ENCODE measurements at places on chromosomes 5 and 9.

DNA sequence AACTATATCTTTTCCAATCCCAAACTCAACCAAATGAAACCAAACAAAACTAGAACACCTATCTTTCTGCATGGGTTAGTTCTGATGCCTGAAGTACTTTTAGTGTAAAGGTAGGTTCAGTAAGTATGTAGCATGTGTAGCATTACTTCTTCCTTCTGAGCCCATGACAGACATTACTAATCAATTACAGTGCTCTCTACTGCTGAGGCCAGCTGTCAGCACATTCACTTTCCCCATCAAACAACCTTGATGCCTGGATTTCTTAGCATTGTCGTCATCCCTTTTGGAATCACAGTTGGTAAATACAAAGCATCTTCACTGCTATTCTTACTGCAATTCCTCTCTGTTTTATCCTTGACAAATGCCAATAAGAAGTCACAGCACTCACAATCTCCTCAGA, 103.2 kb downstream of the PTTG1 start:
- DNase-seq: no peak

DNA sequence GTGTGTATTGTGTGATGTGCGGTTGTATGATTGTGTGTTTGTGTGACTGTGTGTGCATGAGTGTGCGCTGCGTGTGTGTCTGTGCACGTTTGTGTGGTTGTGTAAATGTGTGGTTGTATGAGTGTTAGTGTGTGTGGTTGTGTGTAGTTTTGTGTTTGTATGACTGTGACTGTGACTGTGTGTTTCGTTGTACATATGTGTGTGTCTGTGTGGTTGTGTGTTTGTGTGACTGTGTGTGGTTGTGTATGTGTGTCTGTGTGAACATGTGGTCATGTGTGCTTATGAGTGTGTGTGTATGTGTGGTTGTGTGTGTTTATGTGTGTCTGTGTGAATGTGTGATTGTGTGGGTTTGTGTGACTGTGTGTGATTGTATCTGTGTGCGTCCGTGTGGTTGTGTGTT, 197.8 kb downstream of the TTLL11 start:
- no peak for DNase-seq

DNA sequence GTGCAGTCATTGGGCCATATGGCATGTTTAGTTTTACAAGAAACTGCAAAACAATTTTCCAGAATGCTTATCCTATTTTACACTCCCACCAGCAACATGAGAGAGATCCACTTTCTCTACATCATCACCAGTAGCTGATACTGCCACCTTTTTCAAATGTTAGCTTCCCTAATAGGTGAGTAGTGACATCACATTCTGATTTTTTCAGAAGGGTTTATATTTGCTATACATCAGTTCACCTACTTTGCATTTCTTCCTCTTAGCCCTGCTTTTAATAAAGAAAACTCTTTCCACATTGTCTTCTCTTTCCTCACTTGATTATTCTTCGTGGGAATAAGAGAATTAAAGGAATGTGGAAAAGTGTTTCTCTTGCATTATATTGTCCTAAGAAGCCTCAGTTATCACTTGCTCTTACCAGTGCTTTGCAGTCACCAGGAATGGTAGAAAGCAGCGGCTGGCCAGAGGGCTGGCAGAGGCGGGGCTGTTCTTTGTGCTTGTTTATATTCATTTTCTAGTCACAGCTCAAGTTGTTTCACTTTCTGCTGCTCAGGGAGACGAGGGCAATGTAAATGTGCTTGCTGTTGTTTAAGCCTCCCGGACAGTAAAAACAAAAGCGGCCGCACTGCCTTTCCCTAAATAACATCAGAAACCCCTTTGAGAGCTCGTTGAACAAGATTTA, 164.8 kb downstream of the HSD17B3 start:
- no peak for DNase-seq

- no peak for DNase-seq
These were observed 1.1 kb downstream of the FAXDC2 start for GRCh38 chr5:154849264-154849785.

- DNase-seq: no peak
These were observed 31.7 kb downstream of the HSD17B3 start for GRCh38 chr9:96270236-96270744.

DNA sequence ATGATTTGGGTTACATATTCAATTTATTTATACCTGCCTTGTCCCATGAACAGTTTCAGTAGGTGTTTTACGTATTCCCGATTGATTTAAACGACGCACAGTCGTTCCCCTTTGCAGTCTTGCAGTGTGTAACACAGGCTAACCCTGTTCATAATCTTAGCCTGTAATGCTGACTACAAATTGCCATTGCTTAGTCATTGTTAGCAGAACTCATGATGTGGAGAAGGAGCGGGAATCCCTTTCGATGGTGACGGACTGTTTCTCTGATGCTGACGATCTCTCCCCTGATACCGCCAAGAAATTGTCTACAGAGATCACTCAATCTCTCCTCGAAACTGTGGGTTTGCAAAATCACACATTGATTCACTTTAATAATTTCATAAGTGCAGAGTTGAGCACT, 93.2 kb downstream of the MRPL36 start:
- no peak for DNase-seq

- DNase-seq: no peak
These were observed 30.8 kb downstream of the ALDH1A1 start for GRCh38 chr9:72921888-72922654.

GRCh38 chr9:86947146-86948073, at the start of gene GAS1:
GAS1 (minus strand) TSS chr9:86947506; CDS start chr9:86946779, 727 bp downstream.
- DNase-seq: peak; percentile 90

- no peak for DNase-seq
These were observed 54.4 kb downstream of the FBXW11 start for GRCh38 chr5:171952021-171952420.

DNA sequence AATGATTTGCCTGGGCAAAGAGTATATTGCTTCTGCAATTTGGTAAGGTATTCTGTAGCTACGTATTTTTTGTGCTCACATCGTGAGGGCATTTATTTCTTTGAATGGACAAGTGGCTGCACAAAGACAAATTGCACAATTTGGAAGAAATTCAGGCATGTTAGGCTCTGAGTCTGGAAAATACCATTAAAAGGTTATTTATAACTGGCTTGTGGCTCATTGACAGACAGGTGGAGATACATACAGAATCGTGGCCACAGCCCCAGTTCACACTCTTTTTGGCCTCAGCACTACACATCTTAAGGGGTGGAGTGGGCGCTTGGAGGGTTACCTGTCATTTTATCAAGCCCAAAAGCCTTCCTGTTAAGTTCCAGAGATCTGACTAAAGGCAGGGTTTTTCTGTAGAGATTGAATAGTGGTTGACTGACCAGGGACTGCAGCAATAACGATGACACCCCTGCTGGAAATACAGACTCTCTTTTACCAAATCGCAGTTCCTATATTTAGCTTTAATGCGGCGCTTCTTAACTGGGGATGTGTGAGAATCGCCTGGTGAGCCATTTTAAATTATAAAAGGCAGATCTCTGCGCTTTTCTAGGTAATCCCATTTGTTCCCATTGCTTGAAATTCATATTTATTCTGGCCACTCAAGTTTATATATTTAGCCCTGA, 14.7 kb downstream of the MAN2A1 start:
- DNase-seq: no peak

GRCh38 chr5:64505769-64506566, at the start of gene RGS7BP:
RGS7BP (plus strand) TSS chr5:64506015; CDS start chr5:64506625, 610 bp downstream.
- DNase-seq: peak; percentile 5

DNA sequence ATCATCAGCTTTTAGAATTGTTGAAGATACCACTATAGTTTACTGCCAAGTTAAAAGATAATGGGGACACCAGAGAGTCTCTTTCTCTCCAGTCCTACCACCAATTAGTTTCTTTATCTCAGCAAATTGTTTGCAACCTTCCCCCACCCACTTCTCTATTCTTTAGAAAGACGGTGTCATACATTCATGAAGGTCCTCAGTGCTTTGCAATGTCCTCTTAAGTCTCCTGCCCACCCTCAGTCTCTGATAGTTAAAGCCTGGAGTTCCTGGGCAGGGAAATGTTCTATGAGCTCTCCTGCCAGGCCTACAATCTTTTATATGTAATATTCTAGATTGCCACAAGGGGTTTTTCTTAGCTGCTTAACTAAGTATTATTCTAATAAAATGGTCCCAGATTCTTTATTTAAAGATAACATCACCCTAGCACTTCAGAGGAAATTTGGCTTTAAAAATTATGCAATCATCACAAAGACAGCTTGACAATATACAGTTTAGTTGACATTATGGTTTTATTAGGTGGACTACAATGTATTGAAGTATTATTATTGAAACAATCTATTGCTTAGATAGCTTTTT, 509.2 kb downstream of the CSNK1G3 start:
- DNase-seq: no peak

GRCh38 chr9:126156898-126157297, 169.7 kb upstream of the MVB12B start:
- DNase-seq: no peak

DNA sequence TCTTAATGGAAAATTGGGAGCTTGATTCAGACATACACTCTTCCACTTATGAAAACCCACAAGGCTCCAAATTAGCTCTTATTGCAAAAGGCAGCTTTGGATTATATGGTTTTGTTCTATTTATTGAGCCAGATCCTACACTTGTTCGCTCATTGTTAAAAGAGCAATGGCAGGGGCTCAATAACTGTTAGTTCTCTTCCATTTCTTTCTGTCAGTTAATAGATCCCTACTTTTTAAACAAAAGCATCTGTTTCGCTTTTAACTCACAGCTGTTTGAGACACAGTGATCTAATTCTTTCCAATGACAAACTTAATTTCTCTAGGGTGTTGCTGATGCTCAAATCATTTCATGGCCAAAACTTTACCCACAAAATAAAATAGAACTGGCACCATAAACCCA, 11.7 kb downstream of the C5 start:
- DNase-seq: no peak

- no peak for DNase-seq
These were observed 37.7 kb downstream of the IPO11 start for GRCh38 chr5:62450259-62450658.

GRCh38 chr5:42241636-42242035, 181.6 kb upstream of the GHR start:
- DNase-seq: no peak

- DNase-seq: no peak
These were observed 6.3 kb upstream of the SLC25A48 start for GRCh38 chr5:135827965-135828781.

DNA sequence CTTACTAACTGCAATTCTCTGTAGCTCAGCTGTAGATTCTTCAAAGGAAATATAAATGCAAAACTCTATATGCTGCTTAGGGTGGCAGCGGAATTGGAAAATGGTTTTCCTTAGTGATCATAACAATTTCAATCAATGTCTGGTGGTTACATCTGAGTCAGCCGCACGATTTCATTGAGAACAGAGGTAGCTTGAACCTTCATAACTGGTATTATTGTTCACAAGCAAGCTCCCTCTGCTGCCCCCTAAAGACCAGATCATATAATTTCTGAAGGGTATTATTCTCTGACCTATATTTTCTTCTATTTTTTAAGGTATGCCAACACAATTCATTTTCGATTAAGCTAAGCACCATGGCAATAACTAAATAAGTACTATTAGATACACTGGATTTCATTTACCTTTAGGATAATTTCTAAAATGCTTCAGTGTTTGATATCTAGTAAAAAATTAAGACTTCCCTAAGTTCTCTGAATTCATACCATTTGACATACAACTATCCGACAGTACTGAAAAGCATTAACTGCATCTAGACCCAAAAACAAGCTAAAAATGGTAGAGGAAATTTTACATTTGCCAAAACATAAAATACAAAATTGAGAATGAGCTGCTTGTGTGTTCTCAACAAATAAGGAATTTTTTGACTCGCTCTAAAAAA, 181.1 kb upstream of the SPEF2 start:
- peak; percentile 42 for DNase-seq

DNA sequence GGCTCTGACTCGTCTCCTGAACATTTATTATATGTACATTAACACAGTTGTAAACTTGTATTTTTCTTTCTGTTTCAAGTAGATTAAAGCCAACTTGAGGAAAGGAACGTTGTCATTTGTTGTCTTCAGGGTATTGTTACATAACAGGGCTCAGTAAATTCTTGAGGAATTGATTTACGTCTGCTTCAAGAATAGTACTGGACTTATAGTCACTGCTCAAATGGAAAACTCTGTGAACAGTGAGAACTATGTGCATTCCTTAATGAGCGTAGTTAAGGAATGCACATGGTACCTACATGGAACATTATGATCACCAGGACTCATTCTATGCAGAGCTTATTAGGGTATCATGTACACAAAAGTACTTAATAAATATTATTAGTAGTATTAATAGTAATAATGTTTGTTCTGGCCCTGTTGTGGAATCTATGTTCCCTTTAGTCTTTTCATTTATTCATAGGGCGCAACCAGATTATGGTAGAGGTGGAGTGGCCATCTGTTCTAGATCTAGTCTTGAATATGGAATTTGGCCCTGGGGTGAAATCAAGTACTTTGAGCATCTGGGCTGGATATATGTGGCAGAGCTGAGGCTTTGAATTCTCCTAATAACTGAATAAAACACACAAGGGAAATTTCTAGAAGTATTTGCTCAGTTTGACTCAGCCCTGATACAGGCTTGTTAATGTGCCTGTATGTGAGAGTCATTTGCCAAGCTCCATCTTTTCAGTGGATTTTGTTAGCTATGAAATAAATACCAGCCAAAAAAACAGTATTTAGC, 108.6 kb upstream of the SH3GL2 start:
- no peak for DNase-seq

DNA sequence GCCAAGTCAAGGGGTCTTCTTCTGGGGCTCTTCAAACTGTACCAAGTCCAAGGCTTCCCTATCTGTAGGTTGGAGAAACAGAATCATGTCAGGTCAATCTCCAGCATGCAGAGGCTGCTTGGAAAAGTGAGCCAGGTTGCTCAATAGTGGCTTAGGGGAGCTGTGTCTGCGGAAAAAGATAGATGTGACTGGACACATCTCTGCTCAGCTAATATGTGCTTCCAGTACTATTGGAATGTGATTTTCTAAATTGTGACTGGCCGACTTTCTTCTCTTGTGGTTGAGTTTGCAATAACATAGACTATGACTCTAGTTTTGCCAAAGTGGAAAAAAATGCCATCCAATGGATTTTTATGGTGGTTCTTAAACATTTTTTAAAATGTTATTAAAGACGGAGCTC, 136.7 kb downstream of the BOD1 start:
- DNase-seq: no peak

- DNase-seq: no peak
These were observed 131.0 kb upstream of the SPRY4 start for GRCh38 chr5:142455856-142456255.

DNA sequence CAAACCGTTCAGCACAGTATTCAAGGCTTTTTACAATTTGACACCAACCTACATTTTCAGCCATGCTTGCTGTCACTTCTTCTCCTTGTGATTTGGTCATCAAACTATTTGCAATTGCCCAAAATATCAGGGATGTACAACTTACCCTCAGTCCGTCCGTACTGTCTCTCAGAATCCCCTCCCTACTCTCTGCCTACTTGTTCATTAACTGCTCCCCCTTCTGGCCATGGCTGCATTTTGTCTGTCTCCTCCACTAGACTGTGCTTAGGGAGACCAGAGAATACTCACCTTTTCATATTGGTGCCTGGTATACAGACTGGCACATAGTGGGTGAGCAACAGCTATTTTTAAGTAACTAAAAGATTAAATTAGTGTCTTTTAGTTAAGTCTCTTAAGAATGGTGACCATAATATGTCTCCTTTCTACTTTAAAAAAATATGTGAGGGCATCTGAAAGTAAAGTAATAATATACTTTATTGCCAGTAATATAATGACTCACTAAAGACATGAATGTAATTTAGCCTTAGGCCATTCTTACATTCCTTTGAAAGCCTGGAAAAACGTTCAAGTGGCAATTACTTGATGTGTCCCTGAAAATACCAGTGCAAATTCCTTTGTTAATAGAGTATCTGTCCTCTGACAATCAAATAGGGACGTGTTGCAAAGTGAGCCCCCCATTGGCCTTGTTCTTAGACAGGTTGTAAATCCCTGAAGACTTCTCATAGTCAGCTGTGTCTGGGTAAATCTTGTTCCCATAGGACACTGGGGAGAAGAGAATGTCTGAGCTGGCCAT, 27.8 kb downstream of the PRLR start:
- DNase-seq: peak; percentile 26

Data from kidney glomerular epithelial cell (primary cell).